ENCODE measurements at places on chromosomes 12 and 14. TPM values are rescaled to one million over a fixed set of nuclear protein-coding genes. Genes with fewer than 3 reads are reported as not detected.
A peak's percentile ranks its signal among the peaks of the same experiment; 100 is the strongest.

- no peak for DNase-seq
These were observed 483.7 kb downstream of the MDGA2 start for GRCh38 chr14:47191700-47192099.

- DNase-seq: no peak
These were observed 43.2 kb downstream of the TBK1 start for GRCh38 chr12:64494998-64495729.

The FOXN4 gene
- total RNA-seq: not detected

DNA sequence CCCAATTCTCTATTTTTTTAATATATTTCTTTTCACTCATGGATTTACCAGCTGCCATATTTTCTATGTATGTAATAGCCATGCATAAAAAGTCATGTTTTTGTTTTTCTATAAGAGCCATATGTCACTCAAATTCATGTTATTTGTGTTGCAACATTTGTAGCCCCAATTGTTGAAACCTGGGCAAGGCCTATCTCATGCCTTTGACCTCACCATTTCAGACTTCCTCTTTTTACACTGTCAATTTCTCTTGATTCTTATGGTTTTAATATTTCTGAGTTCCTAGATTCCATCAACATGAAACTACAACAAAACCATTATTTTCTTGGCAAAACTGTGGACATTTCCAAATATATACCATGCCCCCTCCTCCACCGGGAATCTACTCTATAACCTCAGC, 647.5 kb downstream of the C12orf50 start:
- no peak for DNase-seq

DNA sequence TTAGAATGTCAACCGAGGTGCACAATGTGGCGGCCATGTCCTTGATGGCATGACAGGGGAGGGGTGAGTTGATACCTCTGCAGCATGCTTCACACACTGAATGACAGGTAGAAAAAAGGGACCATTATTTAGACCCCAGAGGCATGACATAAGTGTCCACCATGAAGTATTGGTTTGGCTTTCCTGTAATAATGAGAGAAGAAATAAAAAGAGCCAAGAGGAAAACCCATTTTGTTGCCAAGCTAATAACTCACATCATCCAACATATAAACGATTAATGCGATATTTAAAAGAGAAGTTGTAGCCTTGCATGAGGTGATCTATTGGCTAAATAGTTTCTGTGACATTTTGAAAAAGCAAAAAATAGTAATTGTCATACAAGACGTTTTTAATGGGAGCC, 343.4 kb downstream of the LRIG3 start:
- no peak for DNase-seq

GRCh38 chr12:19575337-19576243, 136.3 kb downstream of the AEBP2 start:
- no peak for DNase-seq

- DNase-seq: peak; percentile 88
These were observed 54.9 kb downstream of the EID3 start for GRCh38 chr12:104358353-104359003.

GRCh38 chr12:45599196-45599595, 130.3 kb upstream of the ARID2 start:
- DNase-seq: no peak

- no peak for DNase-seq
These were observed 36.1 kb upstream of the BDKRB2 start for GRCh38 chr14:96168581-96168980.

The ARMH4 gene
- total RNA-seq: 8.5 TPM
